ENCODE measurements at places on chromosomes 3 and 15.

- no peak for DNase-seq
These were observed 15.4 kb downstream of the DLG1 start for GRCh38 chr3:197283045-197283444.

DNA sequence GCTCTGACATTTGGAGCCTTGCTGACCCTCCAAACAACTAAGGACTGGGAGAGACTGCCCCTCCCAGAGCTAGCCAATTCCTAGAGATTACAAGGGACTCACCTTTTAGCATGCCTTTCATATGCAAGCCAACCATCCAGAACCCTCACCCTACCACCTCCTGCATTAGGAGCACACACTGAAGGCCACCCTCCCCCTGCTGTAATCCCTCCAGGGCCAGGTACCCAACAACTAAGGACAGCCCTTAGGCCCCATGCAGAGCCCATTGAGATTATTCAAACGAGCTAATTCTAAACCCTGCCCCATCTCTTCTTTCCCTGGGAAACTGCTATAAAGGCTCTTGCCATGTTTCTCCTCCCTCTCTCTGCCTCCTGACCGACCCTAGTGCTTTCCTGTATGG, 352.6 kb downstream of the ERC2 start:
- DNase-seq: no peak

DNA sequence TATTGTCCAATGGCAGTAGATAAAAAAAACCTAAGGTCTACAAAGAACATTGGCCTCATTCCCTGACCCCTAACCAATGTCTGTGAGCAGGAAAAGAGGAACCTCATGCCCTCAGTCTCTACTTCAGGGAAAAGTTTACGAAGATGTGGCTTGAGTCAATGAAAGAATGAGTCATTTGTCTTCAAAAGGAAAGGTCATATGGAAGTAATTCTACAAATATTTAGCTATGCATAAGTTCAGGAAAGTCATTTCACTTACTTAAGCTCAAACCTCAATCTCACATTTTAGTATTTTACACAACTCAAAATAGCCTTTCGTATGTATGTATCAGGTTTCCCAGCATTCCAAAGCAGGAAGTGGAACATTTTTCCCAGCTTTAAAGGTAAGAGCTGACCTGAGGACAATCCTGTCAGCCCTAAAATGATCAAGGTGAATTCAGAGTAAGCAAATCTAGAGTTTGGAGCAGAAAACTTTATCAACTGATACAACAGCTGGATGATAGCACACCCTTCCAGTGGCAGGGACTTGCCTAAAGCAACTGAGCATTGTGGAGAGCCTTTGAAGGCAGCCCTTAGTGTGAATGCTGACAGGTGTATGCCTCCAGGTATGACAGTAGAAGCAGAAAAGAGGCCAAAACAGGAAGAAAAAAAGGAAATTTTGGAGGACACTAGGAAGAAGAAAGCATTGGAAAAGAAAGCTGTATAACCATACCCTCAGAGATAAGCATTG, 53.9 kb upstream of the ACKR4 start:
- peak; percentile 35 for DNase-seq

DNA sequence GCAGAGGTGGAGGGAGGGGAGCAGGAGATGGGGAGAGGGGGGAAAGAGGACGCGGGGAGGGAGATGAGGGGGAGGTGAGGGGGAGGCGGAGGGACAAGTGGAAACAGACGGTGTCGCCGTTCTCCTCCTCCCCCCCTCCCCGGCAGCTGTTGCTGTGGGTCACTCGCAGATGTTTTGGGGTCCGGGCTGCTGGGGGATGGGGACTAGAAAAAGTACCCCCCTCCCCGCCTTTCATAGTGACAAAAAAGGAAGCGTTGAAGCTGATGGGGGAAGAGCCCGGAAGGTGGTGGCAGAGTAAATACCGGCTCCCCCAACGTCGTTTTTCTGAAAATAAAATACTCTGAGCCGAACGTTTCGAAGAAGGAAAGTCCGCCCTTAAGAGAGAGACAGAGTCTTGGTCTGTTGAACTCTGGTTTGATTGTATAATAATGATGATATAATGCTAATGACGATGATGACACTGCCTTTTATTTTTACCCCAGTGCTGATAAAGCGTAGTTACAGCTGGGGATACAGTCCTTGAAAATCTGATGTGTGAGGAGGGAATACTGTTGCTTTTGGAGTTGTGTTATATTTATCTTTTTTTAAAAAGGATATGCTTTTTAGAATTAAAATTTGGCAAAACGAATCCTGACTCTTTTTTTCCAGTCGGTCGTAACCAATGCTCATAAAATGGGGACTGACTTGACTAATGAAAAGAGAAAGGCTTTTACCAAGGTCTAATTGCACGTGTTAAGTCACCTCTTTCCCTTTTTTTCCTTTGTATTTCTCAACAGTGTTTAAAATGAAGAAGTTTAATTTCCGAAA, 993 bp downstream of the STXBP5L start:
- DNase-seq: no peak

DNA sequence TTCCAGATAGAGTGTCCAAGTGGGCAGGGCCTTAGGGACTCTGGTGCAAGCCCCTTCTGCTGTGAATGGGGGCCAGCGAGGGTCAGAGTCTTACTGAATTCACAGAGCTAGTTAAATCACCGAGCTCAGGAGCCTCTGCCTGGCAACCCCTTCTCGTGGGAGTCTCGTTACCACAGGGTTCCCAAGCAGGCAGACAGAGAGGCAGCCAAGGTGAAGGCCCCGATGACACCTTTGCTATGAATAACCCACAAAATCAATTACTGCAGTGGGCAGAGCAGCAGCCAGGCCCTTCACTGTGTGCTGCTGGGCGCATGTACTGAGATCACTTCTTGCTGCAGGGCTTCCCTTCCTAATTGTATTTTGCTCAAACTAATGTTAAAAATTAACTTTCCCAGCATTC, 56.9 kb downstream of the SPSB4 start:
- no peak for DNase-seq

GRCh38 chr3:129764090-129764489, 129.4 kb downstream of the TMCC1 start:
- DNase-seq: no peak

DNA sequence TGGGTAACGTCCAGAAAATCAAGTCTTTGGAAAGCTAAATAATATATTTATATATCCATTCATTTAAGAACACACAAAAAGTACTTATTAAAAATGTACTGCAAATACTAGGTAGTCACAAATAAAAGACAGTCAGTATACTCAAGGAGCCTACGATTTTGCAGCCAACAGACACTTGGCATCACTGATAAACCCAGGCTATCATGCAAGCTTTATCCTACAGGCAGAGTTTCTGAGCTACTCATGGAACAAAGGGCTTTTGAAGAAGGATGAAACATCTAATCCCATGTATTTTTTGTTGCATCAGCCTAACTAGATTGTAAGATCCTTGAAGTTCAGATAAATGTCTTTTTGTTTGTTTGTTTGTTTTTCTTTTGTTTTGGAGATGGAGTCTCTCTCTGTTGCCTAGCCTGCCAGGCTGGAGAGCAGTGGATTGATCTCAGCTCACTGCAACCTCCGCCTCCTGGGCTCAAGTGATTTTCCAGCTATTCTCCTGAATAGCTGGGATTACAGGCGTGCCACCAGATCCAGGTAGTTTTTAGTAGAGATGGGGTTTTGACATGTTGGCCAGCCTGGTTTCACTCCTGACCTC, 319.4 kb upstream of the MDFIC2 start:
- no peak for DNase-seq

DNA sequence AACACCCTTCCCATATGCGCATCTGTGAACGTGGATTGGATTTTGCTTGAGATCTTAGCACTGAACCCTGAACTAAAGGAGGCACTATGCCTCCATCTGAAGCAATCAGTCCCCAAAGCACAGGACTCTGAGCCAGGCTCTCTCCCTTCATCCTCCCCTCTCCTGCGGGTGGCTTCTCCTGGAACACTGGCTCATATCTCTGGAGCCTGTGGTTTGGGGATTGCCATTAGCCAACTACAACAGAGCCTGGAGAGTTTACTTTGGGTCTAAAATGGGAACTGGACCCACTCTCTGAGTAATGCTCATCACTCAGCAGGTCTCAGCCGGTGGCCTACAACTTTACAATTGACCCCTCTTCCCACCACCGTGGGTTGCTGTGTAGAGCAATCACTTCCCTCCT, 190.8 kb upstream of the HES1 start:
- no peak for DNase-seq

DNA sequence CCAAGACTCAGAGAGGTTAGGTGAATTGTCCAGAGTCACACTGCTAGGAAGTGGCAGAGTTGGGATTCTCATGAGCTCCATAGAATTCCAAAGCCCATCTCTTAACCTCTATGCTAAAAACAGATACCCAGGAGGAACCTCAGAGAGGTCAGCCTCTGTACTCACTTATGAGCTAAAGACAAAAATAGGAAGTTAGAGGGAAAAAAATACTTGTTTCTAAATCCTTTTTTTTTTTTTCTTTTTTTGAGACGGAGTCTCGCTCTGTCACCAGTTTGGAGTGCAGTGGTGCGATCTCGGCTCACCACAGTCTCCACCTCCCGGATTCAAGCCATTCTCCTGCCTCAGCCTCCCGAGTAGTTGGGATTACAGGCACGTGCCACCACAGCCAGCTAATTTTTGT, 31.4 kb downstream of the FSD2 start:
- DNase-seq: no peak

DNA sequence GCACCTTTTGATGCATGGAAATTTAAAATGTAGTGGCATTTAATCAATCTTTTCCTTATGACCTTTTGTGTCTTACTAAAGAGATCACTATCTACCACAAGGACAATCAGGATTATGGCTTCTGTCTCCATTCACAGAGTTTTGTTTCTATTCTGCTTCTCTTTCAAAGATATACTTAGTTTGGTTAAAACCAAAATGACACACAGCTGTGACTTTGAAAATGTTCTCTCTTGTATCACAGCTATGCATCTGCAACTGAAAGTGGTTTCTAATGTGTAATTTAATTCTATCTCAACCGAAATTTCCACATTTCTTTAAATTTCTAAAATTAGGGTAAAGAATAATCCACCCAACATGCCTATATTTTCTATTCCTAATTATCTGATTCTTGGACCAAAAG, 27.7 kb downstream of the HLTF start:
- DNase-seq: no peak

GRCh38 chr15:36109943-36110658, 469.3 kb upstream of the CDIN1 start:
- DNase-seq: no peak

DNA sequence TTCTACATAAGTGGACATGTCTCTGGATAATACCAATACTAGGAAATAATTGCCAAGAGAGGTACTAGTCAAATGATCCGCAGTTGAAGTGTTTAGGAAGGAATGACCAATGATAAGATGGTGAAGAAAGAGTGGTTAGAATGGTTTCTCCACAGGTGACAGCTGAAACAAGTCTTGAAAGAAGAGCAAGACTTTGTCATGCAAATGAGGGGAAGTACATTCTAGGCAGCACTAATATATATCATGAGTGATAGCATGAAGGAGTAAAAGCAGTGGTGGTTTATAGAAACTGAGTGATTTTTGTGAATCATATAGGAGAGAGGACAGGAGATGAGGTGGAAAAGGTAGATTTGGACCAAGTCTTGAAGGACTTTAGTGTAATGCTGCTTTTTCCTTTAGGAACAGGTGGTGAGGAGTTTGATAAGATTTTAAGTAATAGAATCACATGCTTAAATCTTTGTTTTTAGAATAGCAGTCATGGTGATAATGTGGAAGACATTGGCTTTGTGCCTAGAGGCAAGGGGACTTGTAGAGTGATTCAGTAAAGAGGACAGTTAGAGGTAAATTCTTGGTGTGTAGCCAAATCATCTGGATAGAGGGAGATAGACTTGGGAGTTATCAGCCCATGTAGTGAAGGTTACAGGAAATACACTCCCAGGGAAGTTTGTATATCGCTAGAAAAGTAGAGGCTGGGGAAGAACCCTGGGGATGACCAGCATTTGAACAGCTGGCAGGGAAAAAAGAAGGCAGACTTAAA, 31.9 kb downstream of the SLMAP start:
- DNase-seq: no peak

DNA sequence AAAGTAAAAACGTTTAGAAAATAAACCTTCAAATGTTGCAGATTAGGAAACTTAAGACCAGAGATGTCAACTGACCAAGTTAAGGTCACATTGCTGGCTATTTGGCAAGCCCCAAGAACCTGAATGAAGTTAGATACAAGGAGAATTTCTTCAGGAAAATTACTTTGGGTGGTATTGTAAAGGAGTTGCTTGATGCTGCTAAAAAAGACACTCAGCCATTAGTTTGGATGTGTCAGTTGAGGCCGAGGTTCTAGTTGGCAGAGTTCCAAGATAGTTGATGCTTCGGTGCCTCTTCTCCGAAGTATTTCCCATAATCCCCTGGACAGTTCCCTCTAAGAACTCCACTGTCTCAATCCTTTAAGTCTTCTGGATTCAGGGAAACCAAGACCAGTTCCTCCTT, 24.3 kb downstream of the SIAH2 start:
- no peak for DNase-seq

DNA sequence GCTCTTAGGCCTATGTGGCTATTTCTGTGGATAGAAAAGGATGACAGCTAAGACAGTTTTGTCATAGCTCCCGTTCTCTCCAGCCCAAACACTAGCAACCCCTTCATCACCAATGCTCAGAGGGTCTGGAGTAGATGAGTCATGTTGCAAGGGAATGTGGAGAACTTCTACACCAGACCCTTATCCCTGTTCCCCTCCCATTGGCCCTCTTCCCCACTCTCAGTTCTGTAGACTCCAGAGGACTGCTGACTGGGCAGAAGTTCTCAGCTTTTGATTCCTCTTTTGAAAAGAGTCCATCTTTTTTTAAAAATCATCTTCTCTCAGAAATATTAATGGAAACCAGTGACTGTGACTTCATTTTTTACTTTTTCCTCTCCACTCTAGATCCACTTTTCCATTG, 2.4 kb upstream of the MYZAP start:
- no peak for DNase-seq

- no peak for DNase-seq
These were observed 7.4 kb downstream of the DPH3 start for GRCh38 chr3:16257309-16257708.

- no peak for DNase-seq
These were observed 4.2 kb downstream of the GPR171 start for GRCh38 chr3:151198849-151199248.

GRCh38 chr3:181716966-181717365, 5.2 kb downstream of the SOX2 start:
- no peak for DNase-seq

- DNase-seq: no peak
These were observed 229.0 kb downstream of the OXSM start for GRCh38 chr3:26018889-26019288.

GRCh38 chr15:57540736-57541135, 51.0 kb upstream of the MYZAP start:
- DNase-seq: peak; percentile 23

GRCh38 chr15:31365032-31365654, 38.5 kb downstream of the KLF13 start:
- no peak for DNase-seq

DNA sequence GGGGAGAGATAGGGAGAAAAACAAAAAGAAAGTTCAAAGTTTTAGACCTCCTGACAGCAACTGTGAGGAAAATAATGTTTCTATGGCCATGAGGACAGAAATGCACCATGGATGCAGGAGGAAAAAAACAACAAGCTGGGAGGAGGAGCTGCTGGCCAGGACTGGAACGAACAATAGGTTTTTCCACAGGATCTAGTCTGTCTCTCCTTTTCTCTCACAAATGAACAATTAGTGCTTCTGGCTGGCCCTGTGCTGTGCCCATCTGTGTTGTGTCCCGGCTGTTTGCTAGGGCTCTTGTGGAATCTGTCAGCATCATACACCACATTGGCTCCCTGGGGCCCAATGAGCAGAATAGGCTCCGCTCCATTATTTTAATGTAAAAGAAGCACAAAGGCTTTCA, 15.2 kb downstream of the GK5 start:
- no peak for DNase-seq

- no peak for DNase-seq
These were observed 32.5 kb upstream of the MINAR1 start for GRCh38 chr15:79399606-79400005.
